ENCODE measurements at places on chromosomes 2 and 18. TPM values are rescaled to one million over a fixed set of nuclear protein-coding genes. Genes with fewer than 3 reads are reported as not detected.

The MAP3K19 gene
- total RNA-seq, result not detected

The HOXD13 gene
- not detected for total RNA-seq

The CXCR1 gene
- not detected for total RNA-seq

GRCh38 chr18:3598581-3598980, 148.6 kb downstream of the TGIF1 start:
- no peak for DNase-seq

DNA sequence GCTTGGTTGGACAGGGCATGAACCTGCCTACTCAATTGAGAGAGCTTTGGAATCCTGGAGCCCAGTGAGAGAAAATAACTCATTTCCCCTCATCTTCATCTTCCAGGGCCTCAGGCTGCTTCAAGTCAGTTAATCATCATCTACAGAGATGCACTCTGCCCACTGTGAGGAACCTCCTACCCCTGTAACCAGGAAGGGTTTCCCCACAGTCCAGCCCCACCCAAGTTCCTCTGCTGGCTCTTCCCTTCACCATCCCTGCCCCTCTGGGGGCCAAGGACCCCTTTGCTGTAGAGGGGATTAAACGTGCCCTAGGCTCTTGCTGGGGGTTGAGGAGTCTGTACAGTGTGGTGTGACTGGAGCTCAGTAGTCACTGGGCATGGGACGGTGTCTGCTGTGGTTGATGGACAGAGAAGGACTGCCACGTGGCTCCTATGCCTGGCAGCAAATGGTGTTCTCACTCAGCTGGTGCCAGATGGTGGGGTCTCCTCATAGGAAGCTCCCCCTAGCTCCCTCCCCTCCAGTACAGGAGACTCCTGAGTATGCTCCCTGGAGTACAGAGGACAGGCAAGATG, 29.5 kb upstream of the LGALSL start:
- DNase-seq, result no peak

DNA sequence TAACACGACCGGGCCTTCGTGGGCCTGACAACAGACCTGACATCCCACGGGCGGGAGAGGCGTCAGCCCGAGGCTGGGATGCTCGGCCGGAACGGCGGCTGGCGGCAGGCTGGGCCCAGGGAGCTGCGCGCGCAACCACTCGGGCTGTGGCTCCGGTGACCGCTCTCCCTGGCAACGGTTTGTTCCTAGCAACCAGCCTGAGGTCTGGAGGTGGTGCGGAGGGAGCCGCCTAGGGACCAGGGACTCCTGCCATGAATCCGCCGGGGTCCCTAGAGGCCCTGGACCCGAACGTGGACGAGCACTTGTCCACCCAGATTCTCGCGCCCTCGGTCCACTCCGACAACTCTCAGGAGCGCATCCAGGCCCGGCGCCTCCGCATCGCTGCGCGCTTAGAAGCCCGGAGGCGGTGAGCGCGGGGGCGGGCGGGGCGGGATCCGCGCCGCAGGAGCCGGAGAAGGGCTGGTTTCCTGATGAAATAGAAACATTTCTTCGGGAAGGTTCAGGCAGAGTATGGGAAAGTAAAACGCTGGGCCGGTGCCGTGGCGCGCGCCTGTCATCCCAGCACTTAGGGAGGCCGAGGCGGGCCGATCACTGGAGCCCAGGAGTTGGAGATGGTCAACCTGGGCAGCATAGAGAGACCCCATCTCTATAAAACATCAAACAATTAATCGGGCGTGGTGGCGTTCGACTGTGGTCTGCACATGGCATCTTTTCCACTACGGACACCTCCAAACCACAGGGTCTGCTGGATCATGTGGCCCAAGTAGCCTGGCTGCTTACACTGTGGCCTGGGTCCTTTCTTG, at the start of gene DRC1:
TSS of gene DRC1 (plus strand) at position 182 of the 803 bp plus-strand sequence. CDS start at position 252, 70 bp downstream.
- DNase-seq, result no peak

DNA sequence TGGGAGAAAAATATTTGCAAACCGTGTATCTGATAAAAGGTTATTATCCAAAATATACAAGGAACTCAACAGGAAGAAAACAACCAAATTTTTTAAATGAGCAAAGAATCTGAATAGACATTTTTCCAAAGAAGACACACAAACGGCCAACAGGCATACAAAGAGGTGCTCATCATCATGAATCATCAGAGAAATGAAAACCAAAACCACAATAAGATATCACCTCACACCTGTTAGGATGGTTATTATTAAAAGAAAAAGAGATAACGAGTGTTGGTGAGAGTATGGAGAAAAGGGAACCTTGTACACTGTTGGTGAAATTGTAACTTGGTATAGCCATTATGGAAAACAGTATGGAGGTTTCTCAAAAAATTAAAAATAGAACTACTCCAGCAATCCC, 463.3 kb downstream of the IRS1 start:
- no peak for DNase-seq
